T-helper 17 cell (primary cell): ENCODE measurements at places on chromosomes 3 and 15.

DNA sequence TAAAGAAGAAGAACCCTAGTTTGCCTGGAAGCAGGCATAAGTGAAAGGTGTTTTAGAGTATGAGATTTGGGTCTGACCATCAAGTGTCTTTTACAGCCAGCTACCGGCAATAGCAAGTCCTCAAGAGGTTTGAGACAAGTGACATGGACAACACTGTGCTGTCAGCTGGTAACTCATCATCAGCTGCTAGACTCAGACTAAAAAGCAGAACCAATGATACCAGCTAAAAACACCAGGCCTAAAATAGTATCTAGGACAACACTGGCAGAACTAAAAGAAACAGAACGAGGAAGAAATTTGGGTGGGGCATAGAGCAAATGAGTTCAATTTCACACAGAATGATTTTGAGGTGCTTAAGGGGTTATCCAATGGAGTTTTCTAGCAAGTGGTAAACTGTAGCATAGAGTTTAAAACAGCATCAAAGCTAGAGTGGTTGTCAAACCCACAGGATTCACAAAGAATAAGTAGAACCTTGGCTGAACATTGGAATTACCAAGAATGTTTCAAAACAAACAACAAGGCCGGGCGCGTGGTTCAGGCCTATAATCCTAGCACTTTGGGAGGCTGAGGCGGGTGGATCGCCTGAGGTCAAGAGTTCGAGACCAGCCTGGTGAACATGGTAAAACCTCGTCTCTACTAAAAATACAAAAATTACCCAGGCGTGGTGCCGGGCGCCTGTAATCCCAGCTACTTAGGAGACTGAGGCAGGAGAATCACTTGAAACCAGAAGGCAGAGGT, 3.9 kb downstream of the CIAO2A start:
- no peak for DNase-seq

GRCh38 chr3:169769287-169770181, at the start of gene ACTRT3:
Gene ACTRT3 (minus strand): TSS chr3:169769561. CDS start chr3:169769520, 41 bp downstream.
- DNase-seq = peak; percentile 34

DNA sequence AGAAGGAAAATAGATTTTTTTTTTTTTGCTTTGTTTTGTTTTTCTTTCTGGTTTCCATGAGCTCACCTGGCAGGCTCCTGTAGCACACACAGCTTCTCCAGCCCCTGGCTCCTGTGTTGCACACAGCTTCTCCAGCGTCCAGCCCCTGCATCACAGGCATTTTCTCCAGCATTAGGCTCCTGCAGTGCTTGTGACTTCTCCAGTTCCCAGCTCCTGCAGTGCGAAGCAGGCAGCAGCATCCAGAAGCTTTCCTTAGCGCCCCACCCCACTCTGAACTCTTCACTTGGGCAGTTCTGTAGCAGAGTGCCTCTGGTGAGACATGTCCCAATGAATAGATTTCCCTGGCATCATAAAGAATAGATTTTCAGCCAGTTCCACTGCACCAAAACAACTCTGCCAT, 5.5 kb upstream of the CCDC39 start:
- DNase-seq = no peak

DNA sequence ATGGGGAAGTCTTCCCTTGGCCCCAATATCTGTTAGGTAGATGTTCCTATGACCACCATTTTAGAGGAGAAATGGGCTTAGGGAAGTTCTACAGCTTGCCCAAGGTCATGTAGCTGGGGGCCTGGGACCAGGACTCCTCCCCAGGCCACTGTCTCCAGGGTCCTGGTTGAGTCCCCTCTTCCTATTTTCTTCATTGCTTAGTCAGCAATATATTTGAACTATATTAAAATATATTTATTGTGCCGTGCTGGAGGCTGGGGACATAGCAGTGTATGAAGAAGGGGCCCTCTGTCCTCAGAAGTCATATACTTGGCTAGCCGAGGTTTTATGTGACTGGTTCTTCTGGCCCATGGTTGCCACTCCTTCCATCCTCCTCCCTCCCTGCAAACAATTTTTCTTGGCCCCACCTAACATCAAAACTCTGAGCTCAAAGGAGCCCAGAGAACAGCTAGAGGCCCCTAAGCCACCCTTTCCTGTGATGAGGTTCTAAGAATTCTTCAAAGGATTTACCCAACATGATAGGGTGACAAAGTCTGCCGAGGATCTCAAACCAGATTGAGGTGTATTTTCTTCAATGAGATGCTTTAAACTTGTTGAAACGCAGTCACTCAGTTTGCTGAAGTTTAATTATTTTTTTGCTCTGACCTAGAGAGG, 121.2 kb upstream of the RASGRP1 start:
- no peak for DNase-seq

DNA sequence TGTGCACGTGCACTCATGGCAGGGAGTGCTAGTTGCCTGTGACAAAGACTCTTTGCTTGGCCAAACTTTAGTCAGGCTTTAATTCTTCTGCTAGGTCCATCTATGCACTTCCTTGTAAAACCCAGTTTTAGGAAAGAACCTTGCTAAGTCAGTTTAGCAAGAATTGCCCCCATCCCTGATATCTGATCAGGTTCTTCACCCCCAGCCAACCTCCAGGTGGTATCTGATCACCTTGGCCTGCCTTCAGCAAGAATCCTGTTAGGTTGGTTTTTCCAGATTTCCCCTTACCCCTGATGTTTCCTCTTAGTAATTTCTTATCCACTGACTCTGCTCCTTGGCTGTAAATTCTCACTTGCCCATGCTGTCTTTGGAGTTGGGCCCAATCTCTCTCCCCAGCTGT, 8.4 kb downstream of the HSPBAP1 start:
- no peak for DNase-seq

DNA sequence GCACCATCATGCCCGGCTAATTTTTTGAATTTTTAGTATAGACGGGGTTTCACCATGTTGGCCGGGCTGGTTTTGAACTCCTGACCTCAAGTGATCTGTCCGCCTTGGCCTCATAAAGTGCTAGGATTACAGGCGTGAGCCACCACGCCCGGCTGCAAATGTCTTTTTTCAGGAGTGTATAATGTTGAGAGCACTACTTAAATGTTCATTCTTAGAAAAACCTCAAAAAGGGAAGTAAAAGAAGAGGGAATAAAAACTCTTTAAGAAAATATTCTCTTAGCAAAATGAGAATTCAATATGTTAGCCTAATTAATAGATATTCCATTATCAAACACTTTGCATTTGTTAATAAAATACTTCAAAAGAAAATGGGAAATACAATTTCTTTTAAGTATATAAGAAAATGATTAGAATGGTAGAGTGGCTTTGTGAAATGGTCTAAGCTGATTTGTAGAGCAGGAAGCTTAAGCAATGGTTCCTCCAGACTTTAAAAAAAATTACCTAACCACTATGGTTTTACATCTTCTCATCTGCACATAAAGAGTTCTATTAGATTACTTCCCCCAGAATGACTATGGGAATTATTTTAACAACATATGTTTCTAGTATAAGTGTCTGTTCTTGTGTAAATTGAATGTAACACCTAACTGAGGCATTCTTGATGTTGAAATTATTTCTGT, 226.7 kb upstream of the ALCAM start:
- DNase-seq = no peak

- DNase-seq = no peak
These were observed 33.3 kb downstream of the GABPB1 start for GRCh38 chr15:50321680-50322210.

GRCh38 chr15:75830910-75831805, 12.1 kb upstream of the UBE2Q2 start:
- DNase-seq = no peak

DNA sequence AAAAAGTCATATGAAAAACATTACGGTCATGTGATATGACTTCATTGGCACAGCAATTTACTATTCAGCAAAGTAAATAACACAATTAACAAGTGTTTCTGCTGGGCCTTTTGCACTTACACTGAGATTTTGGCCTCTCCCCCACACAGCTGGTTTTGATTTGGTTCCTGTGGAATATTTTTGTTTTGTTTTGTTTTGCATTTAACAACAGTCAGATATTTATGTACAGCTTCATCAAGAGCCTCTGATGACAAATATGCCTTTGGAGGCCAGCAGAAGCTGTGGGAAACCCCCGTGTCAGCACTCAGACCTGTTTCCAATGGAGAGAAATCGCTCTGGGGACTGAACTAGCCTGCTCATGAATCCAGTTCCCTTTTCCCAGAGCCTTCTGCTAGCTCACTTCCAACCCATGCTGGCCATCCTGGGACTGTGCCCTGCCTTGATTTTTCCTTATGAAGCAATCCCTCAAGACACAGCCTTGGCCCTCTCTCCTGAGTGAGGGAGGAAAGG, 161.9 kb downstream of the ATG7 start:
- no peak for DNase-seq

GRCh38 chr3:32983124-32983523, 31.7 kb downstream of the CCR4 start:
- no peak for DNase-seq

- peak; percentile 21 for DNase-seq
These were observed 4.6 kb upstream of the EPB42 start for GRCh38 chr15:43225201-43225949.

DNA sequence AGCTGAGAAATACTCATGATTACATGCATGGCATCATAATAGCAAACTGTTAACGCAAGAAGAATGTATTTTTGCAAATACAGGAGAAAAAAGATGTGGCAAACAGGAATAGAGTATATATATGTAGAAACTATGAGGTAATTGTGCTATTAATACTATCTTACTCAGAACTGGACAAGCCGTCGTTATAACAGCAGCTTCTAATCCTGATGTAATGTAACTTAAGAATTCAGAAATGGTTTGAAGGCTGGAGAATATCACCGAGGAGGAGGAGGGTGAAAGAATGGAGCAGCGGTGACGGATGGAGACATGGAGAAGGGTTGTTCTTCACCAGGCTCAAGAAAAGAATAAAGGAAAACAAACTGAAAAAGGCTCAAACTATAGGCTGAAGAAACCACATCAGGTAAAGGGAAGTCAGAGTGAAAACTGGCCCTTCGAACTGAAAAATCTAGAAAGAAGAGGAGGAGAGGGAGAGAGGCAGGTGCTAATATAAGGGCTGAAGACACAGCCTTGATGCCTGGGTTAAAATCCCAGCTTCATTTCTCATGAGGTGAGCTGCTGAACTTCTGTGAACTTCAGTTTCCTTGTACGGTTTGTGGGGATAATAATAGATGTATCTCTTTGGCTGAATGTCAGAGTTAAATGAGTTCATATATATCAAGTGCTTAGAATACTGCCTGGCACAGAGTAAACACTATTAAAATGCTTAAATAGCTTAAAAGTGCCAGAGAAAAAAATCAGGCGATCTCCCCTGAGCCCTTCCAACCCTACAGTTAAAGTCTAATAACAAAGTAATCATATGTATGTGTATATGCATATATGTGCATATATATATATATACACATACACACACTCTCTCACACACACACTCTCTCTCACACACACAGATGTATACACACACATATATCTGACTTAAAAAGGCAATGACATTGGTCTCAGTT, 43.9 kb downstream of the GOLIM4 start:
- DNase-seq = no peak

- no peak for DNase-seq
These were observed 80.8 kb downstream of the OPA1 start for GRCh38 chr3:193673845-193674244.

- DNase-seq = no peak
These were observed 41.8 kb upstream of the GAP43 start for GRCh38 chr3:115581362-115582135.

DNA sequence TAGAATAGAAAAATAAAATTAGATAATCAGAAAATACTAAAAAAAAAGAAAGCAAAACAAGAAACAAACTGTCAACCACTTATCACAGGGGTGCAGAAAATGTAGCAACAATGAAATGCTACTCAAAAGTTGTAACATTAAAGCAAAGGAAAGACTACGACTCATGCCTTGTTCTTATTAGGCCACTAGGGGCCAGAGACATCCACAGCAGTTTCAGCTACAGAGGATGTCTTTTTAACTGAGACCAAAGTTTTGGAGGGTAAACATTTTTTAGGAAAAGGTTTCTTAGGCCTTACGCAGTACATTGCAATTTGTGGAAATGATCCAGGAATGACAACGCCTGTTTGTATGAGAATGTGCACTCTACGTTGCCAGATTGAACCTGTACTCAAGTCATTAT, 15.4 kb upstream of the CADM2 start:
- DNase-seq = no peak

DNA sequence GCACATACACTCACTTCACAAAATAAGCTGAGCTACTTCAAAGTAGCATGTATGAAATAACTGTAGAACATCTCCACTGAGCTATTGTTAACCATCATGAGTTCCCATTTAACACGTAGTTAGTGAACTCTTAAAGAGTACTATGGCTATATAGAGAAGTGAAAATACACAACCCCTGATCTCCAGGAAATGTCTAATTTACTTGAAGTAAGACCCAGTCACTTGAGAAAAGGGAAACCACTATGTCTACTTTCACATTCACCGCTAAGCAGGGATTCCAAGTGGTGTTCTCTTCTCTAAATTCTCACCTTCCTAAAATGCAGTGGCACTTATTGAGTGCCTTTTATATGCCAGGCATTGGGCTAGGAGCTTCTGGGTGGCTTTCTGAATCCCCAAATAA, 35.0 kb upstream of the COLQ start:
- no peak for DNase-seq

DNA sequence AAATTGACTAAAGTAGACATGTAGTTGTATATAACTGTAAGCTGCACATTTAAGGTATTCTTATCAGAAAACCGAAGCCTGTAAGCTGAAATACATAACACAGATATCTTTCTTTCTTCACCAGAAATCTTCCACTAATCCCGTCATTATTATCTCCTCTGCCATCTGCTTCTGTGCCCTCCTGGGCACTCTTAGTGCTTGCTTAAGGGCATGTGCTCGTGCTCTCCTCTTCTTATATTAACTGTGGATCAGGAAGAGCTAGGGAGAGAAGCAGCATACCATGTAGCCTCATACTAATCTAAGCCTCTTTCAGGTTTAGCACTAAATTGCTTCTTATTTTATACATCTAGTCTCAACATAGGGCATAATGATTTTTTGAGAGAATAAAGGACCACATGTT, 60.8 kb downstream of the RIOX2 start:
- no peak for DNase-seq

DNA sequence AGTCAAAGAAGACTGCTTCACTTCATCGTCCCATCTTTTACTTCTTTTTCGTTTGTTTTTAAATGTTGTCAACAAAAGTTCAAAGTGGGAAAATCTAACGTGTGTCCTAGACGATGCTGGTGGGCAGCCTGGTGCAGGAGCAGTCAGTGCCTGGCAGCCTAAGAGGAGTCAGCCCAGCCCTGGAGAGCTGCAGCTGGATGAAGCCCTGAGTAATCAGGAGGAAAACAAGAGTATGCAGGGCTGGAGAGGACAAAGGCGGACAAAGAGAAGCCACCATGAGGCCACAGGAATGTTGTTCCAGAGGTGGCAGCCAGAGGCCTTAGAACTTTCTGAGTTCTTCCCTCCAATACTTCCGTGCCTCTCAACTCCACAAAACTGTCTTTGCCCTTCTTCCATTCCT, 5.7 kb downstream of the ADAMTS17 start:
- DNase-seq = no peak

DNA sequence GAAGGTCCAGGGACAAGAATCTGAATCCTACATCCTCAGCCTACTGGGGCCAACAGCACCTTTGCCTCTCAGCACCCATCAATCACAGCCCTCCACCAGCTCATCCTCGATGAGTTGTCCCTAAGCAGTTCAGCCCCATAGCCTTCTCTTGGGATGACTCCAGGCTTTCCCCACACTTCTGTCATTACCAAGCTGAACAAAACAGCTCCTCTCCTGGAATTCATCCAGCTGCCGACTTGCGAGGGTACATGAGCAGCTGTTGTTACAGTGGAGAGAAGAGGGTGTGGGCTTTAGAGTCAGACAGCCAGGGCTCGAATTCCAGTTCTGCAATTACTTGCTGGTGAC, 69.0 kb upstream of the THBS1 start:
- no peak for DNase-seq

GRCh38 chr3:134214239-134214638, 36.4 kb downstream of the RYK start:
- DNase-seq = no peak

- no peak for DNase-seq
These were observed 26.5 kb downstream of the PPP2R3A start for GRCh38 chr3:135992072-135992471.
